ENCODE measurements at places on chromosomes 7 and 10.

DNA sequence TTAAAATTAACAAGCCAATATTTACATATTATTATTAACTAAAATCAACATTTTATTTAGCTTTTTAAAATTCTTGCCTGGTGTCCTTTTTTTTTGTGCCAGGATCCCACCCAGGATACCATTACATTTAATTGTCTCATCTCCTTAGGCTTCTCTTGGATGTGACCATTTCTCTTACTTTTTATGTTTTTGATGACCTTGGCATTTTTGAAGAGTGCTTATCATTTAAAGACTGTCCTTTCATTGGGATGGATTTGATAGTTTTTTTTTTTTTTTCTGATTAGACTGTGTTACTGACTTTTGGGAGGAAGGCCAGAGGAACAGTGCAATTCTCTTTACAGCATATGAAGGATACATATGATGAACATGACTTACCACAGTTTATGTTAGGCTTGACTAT, 181.4 kb upstream of the SMIM30 start:
- DNase-seq = no peak

GRCh38 chr7:105450177-105450861, 61.6 kb upstream of the SRPK2 start:
- no peak for DNase-seq

DNA sequence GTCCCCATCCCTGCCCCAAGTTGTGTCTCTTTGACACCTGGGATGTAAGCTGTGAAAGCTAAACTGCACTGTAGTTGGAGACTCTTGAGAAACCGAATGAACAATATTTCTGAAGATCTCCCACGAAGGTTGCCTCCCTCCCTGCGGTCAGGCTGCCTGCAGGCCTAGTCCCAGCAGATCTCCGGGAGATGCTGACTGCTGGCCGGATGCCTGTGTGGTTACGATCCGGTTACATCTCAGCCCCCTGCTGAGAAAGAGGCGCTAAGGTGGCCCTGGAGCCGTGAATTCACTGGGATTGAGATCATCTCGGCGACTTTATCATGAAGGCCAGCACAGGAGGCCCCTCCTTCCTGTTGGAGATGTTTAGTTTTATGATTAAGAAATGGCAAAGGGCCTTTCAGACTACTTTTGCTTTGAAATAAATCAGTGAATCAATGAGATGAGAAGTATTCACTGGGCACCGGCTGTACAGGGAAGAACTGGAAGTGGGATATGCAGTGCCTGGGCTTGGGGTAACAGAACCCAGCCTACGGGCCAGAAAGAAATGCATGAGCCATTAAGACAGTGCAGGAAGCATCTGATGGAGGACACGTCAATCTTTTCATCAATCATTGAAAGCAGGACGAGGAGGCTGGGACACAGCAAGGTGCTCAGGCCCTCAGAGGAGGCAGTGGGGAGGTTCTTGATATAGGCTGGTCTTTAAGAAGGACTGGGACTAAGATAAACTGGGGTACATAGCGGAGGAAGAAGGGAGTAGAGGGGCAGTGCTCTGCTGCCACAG, 177.6 kb downstream of the PRKAG2 start:
- no peak for DNase-seq

DNA sequence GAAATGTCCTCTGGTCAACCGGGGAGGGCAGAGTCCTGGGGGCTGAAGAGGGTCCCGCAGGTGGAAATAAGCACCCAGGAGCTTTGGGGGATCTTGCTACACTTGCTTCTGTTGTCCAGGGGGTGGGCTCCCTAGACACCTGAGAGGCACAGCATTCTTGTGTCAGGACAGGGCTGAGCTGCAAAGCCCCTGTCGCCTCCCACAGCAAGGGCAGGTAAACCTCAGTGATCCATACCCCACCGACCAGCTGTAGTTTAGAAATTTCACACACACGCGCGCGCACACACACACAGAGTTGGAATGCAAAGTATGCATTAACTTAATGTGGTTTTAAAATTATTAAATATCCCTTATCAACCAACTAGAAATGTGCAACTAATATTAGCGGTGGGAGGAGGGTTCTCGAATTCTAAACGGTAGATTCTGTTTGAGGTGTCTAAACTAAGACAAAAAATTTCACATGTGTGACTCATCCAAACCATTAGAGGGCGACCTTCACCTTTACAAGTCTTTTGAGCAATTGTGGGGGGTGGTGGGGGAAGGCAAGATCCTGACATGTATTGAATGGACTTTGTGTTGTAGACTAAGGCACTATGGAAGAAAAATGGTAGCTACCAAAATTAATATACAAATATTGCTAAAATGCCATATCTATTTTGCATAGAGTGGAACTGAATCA, 34.3 kb upstream of the PTF1A start:
- no peak for DNase-seq

DNA sequence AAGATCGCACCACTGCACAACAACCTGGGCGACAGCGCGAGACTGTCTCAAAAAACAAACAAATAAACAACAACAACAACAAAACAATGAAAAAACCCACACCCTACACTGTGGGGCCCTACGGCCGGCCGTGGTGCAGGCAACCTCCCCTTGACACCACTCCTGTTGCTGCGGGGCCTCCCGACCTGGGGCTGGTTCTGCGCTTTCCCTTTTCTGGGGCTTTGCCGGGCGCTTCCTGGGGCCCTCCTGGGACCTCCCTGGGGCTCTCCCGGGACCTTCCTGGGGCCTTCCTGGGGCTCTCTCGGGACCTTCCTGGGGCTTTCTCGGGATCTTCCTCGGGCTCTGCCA, 46.6 kb downstream of the INSIG1 start:
- DNase-seq = no peak

- no peak for DNase-seq
Measured at GRCh38 chr7:149161241-149161848, 14.1 kb downstream of the ZNF398 start.

- no peak for DNase-seq
Measured at GRCh38 chr10:29746080-29746797, 111.5 kb upstream of the SVIL start.

DNA sequence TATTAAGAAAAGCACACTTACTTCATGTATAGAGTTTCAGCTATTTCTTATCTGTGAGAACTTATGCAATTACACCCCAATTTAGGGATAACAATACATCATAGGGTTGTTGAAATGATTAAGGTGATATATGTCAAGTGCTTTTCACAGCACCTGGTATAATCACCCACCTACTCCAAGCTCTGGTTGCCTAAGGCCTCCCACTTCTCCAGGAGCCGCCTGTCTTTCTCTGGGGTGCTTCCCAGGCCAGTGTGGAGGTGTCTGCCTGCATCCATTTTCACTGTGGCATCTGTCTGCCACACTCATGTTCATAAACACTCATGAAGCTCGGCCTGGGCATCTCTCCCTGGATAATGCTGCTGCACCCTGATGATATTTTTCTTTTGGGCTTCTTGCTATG, 250.3 kb downstream of the STK31 start:
- no peak for DNase-seq

GRCh38 chr10:82889728-82890127, 1014.7 kb downstream of the NRG3 start:
- DNase-seq = no peak

DNA sequence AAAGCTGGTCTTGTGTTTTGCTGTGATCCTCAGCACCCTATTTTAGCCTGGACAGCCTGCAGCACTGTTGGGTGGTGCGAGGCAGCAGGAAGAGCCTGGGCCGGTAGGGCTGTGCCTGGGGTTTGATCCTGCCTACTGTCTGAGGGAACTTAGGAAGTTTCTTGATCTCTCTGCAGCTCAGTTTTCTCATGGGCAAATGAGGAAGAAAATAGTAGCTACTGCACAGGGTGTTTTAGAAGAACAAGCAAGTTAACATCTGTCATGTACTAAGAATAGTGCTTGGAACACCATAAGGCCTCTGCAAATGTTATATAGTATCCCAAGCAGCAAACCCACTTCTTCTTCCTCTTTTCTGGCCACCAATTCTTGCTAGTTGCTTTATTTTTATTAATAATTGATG, 12.0 kb upstream of the AGR2 start:
- no peak for DNase-seq

- no peak for DNase-seq
Measured at GRCh38 chr7:48118041-48118440, 29.0 kb downstream of the UPP1 start.

DNA sequence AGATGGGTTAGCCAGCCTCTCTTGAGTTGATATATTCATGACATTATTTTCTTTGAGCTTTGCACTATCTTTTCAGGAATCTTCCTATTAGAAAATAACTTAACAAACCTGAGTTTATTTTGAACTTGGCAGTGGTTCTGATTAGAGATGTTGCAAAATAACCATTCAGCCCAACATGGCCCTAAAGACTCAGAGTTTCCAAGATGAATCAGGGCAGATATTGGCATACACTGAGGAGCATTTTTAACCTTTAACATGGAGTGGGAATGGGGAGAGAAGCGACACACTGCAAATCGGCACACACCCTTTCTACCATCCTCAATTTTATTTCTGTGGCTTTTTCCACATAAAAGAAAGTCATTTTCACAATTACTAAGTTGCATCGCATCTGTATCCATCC, 190.8 kb downstream of the TRIL start:
- no peak for DNase-seq

DNA sequence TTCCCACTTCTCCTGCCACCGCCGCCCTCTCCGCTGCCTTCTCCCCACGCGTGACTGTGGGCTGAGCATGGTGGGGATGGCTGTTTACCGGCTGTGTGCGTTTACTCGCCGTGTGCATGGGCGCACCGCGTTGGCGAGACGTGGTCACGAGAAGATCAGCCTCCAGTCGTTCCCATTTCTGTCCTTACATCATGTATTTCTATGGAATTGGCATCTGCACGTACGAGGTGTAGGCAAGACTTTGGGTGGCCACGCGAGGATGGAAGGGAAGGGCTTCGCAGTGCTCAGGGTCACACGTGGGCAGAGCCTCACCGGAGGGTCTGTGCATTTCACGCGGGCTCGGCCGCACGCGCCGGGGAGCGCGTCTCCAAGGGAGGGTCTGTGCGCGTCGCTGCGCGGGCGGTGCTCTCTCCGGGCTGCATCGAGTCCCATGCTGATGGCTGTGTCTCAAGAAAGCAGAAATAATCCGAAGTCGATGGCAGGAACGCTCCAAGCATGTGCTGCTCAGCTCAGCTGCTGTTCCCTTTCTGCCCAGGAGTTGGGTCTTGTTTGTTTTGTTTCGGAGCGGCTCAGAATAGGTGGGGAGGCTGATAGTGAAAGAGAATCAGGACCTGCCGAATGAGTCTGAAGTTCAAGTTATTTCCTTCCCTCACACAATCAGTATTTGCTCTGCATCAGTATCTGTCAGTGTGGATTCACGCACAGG, 973 bp downstream of the CAMK1D start:
- DNase-seq = peak; percentile 42

DNA sequence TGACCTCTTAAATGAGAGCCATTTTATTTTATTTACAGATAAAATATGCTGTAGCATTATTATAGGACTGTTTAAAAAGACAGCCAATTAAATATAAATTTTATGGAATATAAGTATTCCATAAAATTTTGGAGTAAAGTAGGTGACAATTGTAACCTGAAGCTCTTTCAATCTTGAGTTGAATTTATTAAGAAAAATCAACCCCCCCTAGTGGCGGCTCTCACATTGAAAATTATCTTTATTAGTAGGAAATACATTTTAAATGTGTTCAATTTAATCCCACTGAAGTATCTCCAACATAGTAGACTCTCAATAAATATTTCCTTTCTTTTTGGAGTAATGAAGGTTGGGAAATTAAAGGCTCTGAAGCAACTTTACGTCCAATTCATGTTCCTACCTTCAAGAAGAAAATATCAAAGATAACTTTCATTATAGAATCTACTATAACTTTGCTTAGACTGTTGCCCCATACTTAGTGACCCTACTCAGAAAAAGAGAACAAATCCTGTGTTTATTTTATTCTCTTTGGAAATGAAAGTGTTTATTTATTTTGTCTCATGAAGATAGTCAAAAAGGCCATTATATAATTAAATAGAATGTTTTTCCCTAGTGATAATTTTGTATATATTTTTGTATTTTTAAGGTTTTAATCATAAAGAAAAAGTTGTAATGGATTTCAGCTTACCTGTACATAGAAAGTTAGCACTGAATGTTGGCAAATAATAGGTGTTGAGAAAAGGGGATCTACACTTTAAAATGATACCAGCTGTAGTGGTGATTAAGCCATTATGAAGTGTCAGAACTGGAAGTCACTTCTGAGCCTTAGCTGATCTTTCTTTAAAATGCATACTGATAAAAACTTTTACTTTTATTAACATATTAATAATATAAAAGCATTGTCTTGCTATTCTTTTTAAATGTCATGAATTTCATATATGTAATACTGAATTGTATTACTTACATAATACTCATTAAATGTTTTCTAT, 3.3 kb downstream of the AHR start:
- no peak for DNase-seq

GRCh38 chr10:69934768-69935167, 117.9 kb upstream of the MACROH2A2 start:
- no peak for DNase-seq

DNA sequence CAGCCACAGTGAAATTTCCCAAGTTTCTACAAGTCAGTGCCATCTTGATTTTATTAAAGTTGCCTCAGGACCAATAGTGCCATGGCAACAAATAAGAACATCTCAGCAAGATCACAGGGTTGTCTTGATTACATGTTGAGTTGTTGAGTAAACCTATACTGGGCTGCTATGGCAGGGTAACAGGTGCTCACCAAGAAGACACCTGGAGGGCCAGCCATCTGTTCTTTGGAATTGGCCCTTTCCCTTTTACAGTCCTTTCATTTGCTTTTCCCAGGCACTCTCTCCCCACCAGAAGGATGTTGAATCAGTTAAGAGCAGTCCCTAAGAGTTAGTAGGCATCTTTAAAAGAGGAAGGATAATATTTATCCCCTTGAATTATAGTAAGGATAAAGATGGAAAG, 582.0 kb downstream of the TNS3 start:
- DNase-seq = no peak

GRCh38 chr10:15306735-15307280, 64.3 kb downstream of the FAM171A1 start:
- no peak for DNase-seq

- no peak for DNase-seq
Measured at GRCh38 chr10:78302739-78302988, 269.0 kb downstream of the RPS24 start.

DNA sequence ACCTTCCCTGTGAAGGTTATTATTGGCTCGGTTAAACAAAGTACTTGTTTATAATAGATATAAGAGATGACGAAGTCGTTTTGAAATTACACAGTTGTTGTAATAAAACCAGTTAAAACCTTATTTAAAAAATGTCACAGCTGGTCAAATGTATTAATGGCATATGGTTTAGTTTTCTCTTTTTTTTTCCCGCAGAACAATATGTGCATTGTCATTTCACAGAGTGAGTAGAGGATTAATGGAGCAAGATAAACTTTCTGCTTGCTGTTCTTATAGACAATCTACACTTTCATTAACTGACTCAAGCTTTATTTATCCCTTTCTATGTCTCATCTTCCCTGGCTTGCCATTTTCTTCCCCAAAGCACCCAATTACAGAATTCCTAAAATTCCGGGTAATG, 404.3 kb upstream of the NPVF start:
- no peak for DNase-seq

GRCh38 chr10:79166312-79166721, 97.6 kb downstream of the ZMIZ1 start:
- DNase-seq = no peak

- DNase-seq = no peak
Measured at GRCh38 chr7:113873554-113874151, 45.2 kb downstream of the PPP1R3A start.

Measured in activated effector memory CD4-positive, alpha-beta T cell treated with Interleukin-2 at 50 U/mL for 16 hours (primary cell).